ENCODE measurements at places on chromosomes 13 and 19.

DNA sequence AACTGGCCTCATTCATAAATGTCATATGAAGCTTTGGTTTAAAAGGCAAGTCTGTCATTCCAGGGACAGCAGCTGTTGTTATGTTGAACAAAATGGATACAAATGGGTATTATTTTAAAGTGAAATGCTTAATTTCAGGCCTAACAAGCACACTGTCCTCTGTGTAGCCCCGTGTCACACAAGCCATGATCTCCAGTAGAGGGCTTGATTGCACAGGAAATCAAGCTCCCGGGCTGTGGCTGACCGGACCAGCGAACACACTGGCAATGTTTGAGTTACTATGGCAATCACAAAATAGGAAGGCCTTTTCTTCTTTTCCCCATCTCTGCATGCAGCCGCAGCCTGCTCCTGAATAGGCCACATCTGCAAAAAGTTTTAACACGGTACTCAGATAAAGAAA is 64.0 kb upstream of the GSX1 start:
- no peak for DNase-seq

- DNase-seq = no peak
Observed at GRCh38 chr13:49063497-49063896, 87.8 kb downstream of the FNDC3A start.

- DNase-seq = no peak
Observed at GRCh38 chr13:106710266-106710665, 142.3 kb upstream of the ARGLU1 start.

DNA sequence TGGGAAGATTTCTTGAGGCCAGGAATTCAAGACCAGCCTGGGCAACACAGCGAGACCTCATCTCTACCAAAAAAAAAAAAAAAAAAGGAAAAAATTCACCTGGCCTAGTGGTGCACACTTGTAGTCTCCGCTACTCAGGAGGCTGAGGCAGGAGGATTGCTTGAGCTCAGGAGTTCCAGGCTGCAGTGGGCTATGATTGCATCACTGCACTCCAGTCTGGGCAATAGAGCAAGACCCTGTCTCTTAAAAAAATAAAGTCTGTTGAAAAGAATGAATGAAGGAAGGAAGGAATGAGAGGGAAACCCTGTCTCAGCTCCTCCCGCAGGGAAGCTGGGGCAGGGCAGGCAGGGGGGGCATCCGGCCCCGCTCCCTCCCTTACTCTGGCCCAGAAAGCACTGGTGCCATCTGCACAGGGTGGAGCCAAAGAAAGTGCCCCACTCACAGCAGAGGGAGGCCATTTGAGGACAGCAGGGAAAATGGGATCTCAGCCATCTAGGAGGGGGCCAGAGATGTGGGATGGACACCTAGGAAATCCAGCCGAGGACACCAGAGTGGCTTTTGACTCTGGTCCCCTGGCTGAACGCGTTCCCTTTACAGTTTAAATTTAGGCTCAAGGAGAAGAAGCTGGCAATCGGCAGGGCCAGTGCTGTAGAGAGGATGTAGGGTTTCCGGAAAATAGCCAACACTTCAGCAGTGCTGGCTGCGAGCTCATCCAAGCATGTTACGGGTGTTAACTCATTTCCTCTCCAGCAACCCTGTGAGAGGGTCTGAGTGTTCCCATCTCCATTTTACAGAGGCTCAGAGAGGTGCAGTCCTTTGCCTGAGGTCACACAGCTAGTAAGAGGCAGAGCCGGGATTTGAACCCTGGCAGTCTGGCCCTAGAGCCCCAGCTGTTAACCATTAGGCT is 3.6 kb upstream of the HPN start:
- no peak for DNase-seq

GRCh38 chr19:2428321-2428690 is 920 bp upstream of the TIMM13 start:
- no peak for DNase-seq

DNA sequence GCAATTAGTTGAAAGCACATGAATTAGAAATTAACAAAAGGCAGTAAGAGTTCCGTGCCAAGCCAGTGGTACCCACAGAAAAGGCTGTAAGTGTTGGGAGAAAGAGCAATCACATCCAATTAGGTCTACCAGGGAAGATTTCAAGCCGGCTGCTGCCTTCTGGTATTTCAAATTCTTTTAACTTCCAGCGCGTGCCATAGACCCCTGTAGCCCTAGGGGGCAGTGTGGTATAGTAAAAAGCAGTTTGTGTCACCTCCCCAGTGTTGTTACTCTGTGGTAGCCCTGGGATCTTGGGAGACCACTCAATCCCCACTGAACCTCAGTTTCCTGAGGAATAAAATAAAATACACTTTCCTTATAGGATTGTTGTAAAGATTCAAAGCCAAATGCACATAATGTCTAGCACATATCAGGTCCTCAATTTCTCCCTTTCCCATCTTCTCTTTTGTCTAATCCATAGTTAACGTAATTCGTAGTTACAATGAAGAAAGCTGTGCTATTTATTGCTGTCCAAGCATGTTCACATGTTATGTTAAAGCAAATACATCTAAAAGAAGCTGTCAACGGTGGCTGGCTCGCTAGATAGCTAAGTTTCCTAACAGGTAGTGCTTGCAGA is 230.2 kb downstream of the TDRD3 start:
- DNase-seq = peak; percentile 9

GRCh38 chr13:36131931-36132297 is 732 bp upstream of the DCLK1 start:
- no peak for DNase-seq

DNA sequence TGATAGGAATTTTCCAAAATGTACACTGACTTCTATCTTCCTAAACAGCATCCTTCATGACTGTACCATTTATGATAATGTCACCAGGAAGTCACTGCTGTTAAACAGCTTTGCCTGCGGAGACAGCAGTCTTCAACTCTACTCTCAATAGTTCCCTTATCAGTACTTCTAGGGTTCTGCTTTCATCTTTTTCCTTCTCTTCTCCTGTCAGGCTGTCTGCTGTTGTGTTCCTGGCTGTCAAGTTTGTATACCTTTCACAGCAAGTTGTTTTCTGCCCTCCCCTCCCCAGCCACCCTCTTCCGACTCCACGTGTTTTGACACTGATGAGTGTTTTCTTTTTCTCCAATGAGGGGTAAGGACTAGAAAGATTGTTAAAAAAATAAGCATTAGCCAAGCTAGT is 2.2 kb downstream of the UPF3A start:
- DNase-seq = no peak

DNA sequence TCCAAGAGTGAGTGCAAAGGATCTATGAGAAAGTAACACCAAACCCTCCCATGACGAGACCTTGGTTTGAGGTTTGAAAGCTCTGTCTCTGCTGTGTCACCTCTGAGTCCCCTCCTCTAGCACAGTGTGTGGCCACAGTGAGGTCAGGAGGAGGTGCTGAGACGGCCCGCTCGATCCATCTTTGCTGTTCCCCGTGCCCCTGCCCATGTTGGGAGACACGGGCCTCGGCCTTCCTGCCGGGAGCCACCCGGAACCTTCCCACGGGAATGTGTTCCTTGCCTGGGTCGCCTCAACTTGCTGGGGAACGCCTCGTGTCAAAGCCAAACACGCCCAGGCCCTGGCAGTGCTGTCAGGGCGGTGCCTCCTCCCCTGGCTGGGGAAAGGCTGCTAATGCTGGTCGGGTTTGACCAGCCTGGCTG is 10.1 kb downstream of the NANOS3 start:
- no peak for DNase-seq

DNA sequence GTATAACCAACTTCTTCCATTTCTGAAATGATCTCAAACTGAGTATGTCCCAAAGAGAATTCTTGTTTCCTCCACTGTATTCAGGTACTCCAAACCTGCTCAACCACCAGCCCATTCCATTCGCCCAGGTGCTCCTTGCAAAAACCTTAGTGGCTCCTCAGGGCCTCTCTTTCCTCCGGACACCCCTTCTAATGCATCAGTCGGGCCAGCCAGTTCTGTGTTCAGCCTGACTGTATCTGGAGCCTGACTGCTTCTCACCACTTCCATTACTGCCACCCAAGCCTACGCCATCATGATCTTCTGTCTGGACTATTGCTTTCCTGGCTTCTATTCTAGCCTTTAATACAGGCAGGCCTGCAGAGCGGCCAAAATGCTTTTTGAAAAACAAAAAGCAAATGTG is 1.5 kb downstream of the PHF11 start:
- DNase-seq = no peak
